Activated T-cell treated with anti-CD3 and anti-CD28 coated beads for 4 hours (primary cell): ENCODE measurements at places on chromosomes 5 and 9.
A peak's percentile ranks its signal among the peaks of the same experiment; 100 is the strongest.

DNA sequence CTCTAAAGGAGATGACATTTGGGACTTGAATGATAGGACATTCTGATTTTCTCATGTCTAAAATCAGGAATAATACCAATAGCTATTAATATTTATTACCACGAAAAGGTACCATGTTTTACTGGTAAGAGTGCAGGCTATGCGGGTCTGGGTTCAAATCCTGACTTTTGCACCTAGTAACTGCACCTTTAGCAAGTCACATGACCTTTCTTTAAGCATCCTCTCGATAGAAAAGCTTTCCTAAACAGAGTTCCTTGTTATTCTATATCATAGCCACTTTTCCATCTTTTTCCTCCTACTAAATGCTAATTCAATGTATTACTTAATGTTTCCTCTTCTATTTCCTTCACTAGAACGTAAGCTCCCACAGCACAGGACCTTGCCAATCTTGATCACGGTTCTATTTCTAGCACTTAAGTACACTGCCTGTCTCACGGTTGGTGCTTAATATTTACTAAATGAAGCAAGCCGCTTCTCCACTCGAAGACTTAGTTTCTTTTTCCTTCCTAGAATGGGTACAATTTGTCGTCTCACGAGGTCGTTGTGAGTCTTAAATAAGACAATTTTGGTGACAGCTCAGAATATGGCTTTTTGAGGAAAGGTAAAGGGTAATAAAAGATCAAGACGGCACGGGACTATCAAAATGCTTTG lies 816 bp downstream of the RBM18 start:
- no peak for DNase-seq

GRCh38 chr9:89661391-89661949 lies 56.7 kb downstream of the GADD45G start:
- no peak for DNase-seq

- no peak for DNase-seq
Observed at GRCh38 chr9:124501771-124502320, 5.4 kb downstream of the NR5A1 start.

- no peak for DNase-seq
Observed at GRCh38 chr9:136257381-136258298, 12.0 kb upstream of the QSOX2 start.

DNA sequence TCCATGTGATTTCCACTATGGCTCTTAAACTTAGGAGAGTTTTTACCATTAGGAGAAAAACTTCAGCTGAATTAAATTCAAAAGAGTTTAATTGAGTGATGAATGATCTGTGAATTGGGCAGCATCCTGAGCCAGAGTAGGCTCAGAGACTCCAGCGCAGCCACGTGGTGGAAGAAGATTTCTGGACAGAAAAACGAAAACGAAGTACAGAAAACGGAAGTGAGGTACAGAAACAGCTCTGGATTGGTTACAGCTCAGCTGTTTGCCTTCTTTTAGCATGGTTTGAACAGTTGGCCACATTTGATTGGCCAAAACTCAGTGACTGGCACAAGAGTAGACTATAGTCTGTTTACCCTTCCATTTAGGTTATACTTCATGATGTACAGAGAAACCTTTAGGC lies 69.2 kb upstream of the PLPP1 start:
- DNase-seq, result no peak

- DNase-seq, result no peak
Observed at GRCh38 chr9:124437086-124437485, 13.2 kb upstream of the ADGRD2 start.

- DNase-seq, result no peak
Observed at GRCh38 chr9:99181206-99181605, 40.5 kb downstream of the ALG2 start.

- DNase-seq, result peak; percentile 29
Observed at GRCh38 chr9:99000476-99001395, 57.0 kb downstream of the COL15A1 start.

DNA sequence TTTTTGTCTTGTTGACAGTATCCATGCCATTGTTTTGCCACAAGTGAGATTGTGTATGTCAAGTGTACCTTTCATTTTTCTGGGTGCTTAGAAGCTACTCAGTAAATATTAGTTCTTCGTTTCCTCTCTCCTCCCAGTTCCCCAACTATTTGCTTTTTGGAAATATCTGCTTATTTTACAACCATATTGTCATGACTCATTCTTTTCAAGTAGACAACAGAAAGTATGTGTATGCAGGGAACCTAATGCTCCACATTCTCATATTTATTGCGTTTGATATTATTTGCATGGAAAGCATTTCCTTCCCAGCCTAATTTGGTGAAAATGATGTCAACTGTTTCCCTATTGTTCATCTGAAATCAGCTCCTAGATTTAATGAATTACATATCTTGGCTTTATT lies 483.7 kb upstream of the RIOK2 start:
- DNase-seq, result no peak

DNA sequence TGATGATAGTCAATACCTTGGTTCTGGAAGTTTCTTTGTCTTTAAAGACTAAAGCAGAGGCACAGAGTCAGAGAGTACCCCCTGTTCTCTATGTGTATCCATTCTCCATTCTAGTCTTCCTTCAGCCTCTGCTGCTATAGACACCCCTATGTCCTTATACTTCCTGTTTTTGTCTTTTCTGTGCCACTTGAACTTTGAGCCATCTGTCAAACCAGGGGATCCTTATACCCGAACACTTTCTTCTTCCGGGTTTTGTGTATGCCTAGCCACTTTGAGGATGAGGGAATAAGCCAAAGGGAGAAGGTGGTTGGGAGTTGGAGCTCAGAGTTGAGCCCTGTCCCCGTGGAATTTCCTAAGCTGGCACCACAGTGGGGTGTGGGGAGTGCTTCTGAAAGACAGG lies 61.1 kb upstream of the IL6ST start:
- DNase-seq, result no peak

DNA sequence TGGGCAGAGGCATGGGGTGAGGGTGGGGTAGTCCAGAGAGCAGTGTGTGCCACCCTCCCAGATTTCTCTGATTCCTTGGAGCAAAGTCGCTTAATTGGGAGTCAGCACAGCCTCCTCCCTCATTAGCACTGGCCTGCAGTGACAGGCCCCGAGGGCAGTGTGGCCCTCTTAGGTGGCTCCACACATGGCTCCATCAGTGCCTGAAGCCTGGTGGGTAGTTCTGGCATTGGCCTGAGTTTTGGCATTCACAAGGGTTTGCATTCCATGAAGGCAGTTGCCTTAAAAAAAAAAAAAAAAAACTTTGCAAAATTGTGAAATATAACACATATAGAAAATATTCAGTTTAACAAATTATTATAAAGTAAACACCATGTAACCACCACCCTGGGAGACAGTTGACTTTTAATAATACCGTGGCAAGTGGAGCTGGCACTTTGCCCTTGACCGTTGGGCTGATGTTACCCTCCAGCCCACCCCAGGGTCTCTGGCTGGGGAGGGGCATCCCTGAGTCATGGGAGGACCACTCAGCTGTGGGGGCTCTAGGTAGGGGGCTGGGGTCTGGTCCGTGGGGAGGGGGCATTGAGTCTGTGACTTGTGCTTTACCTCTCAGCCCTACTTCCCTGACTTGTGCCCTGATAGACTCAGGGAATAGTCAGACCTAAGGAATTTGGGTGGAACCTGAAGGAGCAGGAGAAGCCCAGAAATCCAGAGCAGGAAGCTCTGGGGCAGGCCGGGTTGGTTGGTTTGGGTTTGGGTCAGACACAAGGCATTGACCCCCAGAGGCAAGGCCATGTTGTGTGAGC lies 51.3 kb upstream of the PITX1 start:
- no peak for DNase-seq

DNA sequence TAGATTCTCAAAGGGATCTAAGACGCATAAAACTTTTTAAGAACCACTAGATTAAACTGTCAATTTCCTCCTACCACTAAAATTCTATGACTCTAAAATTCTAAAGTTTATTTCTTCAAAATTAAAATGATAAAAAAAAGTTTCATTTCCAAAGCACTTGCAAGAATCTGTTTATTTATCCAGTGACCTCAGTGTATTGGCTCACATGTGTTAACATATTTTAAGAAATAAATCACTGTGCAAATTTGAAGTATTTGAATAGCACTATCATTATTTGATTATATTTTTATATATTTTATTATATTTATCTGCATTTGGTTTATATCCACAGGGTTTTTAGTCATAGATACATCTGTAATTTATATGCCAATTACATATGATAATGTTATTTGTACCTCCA lies 62.2 kb upstream of the SLC12A2 start:
- DNase-seq, result no peak

GRCh38 chr5:78547731-78548615 lies 100.6 kb downstream of the LHFPL2 start:
- no peak for DNase-seq

DNA sequence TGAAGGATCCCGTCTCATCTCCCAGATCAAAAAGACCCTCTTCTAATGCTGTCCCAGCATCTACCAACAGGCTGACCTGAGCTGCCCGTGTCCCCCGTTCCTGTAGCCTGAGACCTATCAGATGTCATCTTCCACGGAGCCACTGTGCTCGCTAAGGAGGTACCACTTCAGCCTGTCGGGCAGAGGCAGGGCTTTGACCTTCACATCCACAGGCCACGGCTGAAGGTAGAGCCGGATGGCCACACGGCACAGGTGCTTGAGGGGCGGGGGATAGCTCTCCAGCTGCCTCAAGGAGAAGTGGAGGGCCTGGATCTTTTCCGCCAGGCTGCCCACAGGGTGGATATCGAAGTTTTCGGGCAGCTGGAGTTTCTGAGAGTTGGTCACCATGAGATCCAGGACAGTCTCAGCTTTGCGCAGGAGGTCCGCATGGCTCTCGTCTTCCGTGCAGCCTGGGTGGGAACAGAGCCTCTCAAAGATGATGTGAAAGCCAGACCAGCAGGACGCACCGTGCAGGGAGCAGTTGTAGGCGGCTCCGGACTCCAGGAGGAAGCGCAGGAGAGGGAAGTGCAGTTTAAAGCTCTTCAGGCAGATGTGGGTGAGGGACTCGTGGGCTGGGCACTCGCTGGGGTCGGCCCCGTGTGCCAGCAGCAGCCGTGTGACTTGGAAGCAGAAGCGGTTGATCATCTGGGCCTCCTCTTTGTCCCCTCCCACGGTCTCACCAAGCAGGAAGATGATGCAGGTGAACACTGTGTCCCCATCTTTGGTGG lies 4.1 kb downstream of the ASB6 start:
- no peak for DNase-seq

DNA sequence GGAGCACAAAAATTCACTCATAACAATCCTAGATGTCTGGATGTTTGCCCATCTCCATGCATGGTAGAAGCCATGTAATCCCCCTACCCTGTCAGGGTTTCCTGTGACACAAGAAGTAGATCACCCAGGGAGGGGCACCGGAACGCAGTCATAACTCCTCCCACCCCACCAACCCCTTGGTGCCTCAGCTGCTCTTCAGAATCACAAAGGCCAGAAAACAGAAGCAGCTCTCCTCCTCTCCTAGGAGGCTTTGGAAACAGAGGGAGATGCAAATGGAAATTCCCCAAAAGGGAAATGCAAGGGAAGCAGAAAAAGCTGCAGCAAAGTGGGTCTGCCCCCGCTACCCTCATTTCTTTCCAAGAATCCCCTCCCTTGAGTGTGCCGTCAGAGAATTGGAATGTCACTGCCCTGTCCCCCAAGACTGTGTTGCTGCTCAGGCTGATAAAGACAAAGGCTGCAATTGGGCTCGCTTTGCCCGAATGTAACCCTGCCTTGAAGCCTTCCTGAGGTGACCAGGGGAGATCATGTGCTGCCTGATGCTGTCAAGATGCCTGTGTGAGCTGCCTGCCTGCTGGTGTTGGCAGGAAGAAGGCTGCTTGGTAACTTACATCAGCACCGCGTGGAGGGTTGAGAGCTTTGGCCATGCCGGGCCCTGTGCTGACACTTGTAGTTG lies 65.5 kb upstream of the ABCA1 start:
- DNase-seq, result no peak

DNA sequence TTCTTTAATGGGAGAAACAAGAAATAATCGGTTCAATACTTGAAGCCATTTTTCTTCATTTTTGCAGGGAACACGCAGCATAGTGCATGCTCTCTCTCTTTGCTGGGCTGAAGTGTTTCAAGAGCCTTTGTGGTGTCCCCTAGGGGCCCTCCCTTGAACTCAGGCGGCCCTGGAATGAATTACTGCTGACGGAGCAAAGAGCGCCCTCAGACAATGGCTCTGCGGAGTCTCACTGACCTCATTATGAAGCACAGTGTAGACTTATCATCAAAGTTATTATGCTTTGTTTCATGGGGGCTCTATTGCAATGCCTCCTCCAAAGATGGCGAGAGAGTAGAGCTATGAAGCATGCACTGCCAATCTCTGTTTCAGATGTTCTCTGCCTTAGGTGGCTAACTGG lies 64.8 kb upstream of the ADCY2 start:
- no peak for DNase-seq

DNA sequence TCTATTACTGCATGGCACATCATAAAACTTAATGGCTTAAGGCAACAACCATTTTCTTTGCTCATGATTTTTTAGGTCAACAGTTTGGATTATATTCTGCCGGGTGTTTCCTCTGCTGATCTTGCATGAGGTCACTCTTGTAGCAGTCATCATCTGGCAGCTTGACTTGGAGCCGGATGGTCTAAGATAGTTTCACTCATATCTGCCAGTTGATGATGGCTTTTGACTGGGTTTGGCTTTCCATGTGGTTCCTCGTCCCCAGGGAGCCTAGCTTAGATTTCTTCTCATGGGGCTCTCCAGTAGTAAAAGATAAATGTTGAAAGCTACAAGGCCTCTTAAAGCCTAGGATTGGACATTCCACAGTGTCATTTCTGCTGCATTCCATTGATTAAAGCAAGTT lies 27.4 kb downstream of the LNPEP start:
- no peak for DNase-seq

DNA sequence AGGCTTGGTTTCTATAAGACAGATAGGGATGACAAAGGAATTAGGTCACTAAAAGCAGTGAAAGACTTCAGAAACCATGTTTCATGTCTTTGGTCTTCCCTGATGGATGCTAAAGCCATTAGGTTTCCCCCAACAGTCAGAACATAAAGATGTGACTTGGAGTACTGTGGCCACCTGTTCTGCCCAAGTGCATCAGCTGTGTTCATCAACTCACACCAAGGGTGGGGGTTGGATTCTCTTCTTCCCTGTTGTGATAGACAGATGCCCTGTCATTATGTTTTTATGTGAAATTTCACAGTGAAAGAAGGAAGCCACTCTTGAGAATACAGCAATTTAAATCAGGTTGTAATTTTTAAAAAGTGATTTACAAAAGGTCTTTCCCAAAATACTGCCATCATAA lies 196.8 kb downstream of the SH3GL2 start:
- no peak for DNase-seq

DNA sequence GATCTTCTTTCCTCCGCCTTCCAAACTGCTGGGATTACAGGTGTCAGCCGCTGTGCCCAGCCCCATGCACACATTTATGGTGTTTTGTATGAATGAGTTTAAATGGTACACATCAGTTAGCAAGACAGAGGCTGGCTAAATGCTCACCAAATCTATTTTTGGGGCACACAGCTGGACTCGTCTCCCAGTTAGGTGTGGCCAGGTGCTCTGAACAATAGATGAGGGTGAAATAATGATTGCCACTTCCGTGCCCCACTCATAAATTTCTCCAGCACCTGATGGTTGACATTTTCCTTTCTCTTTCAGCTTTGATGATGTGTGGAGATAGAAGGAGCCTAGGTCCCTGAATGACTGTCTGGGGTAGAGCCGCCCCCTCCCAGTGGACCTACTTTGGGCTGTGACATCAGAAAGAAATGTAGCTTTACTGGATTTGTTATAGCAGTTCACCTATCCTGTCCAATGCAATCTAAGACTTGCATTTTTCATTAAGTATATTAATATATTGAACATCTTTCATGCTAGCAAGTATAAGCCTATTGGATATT lies 8.6 kb upstream of the RAPGEF1 start:
- DNase-seq, result no peak

GRCh38 chr9:97808972-97809371 lies 44.1 kb upstream of the FOXE1 start:
- no peak for DNase-seq
